ENCODE measurements at places on chromosomes 6 and 20.

GRCh38 chr6:33957892-33958525 is 154.2 kb upstream of the MLN start:
- DNase-seq = no peak

- no peak for DNase-seq
Measured at GRCh38 chr6:148027201-148027600, 315.4 kb upstream of the SASH1 start.

DNA sequence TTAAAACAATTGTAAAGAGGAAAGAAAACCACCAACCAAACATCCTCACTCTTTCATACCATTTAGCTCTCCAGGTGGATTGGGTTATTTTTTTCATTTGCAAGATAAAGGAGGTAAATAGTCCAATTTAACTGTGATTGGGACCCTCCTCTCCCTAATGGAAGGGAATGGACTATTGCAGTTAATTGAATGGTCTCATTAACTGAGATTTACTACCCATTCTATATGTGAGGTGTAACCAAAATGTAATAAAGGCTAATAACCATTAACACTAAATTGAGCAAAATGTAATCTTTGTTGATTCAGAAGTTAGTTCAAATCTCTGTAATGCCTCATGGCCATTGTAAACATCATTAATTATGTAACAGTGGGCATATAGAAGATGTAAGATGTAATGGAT is 105.0 kb downstream of the KLHL32 start:
- no peak for DNase-seq

DNA sequence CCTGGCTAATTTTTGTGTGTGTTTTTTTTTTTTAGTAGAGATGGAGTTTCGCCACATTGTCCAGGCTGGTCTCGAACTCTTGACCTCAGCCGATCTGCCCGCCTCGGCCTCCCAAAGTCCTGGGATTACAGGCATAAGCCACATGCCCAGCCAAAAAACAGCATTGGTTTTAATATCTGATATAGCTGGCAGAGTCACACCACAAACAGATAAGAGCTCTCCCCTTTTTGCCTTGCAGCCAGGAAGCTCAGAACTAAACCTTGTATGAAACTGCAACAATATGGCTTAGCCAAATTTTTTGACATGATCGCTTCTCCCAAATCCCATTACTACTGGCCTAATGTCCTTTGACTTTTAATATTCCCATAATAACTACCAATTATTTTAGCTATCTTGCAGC is 4.9 kb downstream of the ACOT8 start:
- DNase-seq = no peak

GRCh38 chr6:56814308-56814707 is 140.6 kb upstream of the BEND6 start:
- DNase-seq = no peak

GRCh38 chr6:83954371-83954770 is 79.2 kb upstream of the MRAP2 start:
- no peak for DNase-seq

- no peak for DNase-seq
Measured at GRCh38 chr6:46323966-46324622, 153.3 kb upstream of the ENPP5 start.

DNA sequence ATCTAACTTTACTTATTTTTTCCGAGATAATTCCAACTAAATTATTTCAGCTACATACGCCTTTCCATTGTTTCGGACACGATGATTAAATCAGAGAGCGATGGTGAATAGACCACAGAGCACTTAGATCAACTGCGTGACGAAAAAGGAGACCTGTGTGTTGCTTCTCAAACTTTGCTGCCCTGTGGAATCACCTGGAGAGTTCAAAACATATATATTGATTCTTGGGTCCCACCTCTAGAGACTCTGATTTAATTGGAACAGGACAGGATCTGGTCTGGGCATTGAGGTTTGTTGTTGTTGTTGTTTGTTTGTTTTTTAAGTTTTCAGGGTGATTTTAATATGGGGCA is 401 bp upstream of the TNFRSF21 start:
- DNase-seq = no peak

DNA sequence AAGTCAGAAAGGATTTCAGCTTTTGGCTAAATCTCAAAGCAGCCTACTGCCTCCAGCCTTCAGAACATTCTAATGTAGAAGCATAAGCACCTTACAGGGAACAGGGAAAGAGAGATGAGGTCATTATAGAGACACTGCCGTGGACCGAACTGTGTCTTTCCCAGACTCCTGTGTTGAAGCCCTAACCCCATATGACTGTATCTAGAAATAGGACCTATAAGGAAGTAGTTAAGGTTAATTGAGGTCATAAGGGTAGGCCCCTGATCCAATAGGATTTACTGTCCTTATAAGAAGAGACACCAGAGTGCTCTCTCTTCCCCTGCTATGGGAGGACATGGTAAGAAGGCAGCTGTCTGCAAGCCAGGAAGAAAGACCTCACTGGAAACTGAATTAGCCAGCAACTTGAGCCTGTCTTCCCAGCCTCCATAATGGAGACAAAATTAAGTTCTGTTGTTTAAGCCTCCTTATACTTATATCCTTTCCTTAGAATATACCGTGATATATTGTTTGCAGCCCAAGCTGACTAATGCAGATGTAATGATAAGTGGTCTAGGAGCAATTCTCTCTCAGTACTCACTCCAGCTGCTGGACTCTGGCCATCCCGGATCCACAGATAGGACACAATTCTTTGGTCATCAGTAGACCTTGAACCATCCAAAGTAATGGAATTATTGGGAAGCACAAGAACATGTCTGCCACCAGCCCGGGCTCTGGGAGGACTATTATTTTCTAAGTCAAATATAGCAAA is 71.4 kb downstream of the ALDH5A1 start:
- no peak for DNase-seq

DNA sequence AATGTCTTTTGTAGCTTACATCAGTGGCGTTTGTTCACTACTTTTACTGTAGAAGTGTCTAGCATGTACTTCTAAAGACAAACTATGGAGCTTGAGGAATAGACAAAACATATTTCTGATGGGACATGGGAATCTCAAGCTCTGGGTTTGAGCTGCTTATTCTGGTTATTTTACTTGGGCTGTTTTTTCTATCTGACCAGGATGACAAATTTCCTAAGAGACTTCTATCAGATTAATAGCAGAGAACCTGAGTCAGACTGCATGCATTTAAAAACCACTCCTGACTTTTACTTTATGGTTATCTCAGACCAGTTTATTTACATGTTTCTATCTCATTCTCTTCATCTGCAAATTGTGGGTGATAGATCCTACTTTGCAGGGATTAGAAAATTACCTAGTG is 1282.3 kb upstream of the GJE1 start:
- DNase-seq = no peak

DNA sequence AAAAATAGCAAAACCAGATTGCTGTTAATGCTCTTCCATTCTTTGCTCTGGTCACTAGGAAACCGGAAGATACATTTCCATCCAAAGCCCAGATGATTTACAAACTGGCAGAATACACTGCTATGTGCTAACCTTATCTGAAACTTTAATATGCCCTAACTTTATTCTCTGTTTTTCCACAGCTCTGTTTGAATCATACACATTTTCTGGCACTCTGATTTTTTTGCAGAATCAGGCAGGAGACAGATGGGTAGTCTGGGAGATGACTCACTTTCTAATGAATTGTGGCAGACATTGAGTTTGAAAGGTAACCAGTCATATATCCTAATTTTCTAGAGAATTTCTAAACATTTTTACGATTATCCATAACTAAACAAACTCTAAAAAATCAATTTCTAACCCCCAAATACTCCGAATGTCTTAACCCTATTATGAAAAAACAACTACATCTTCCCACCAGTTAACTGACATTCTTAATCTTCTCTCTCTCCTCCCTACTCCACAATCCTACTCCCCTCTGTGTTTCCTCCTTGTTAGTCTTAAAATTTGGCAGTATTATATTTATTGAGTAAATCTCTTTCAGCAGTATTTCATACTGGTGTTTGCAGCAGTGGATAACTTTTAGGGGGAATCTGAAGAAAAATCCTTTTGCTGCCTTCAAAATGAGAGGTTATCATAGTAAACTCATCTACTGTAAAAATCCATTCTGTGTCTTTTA is 63.5 kb downstream of the MAN1A1 start:
- no peak for DNase-seq

- DNase-seq = no peak
Measured at GRCh38 chr6:124795643-124796463, 166.4 kb upstream of the RNF217 start.

- no peak for DNase-seq
Measured at GRCh38 chr6:8268156-8268555, 165.8 kb upstream of the EEF1E1 start.

GRCh38 chr20:3923818-3924217 is 34.6 kb downstream of the PANK2 start:
- no peak for DNase-seq

DNA sequence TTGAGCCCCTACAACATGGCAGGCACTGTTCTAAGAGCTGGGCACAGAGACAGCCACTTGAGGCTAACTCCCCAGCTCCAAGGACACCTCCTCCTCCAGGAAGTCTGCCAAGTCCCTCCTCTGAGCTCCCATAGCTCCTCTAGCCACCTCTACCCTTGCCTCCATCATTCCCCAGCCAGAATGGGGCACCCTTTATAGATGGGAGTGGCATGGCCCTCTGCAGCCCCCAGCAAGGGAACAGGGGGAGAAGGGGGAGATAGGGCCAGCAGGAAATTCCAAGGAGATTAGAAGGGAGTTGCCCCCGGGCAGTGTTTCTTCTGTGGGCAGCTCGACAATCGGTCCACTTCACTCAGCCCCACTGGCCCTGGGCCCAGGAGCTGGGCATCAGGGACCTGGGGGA is 19.7 kb upstream of the TLDC2 start:
- DNase-seq = no peak

DNA sequence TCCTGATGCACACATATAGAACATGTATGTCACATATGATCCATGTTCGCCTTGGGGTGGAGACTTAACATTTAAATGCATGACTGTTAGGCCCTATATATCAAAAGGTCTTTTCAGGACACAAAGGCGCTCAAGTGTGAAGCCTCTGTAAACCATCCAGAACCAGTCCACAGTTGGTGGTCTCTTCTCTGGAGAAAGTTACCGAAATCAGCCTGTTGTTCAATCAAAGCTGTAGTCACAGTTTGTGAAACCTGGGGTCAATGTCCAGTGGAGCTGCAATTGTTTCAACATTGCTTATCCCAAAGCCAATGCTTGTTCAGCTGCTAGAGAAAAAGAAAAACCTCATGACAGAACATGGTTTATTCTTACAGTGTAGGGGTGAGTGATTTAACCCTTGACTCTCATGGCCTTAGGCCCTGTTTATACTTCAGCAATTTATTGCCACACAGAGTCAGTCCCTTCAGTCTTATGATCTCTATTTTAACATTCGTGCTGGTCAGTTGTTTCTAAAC is 193.6 kb upstream of the CST7 start:
- no peak for DNase-seq

DNA sequence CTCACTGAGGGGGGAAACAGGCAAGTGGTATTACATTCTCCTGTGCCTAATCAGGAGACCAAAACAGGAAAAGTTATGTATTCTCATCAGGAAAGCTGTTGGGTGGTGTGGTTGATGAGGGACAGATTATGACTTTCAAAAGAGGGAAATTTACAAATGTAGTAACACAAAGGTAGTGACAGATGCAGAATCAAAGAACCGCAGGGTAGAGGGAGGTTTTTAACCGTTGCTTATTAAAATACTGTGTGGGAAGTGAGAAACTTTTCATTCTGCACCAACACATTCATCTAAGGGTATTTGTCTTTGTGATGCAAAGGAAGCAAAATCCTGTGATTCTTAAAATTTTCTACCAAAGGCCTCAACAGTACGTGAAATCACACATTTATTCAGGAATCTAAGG is 288.2 kb upstream of the MAN1A1 start:
- DNase-seq = no peak

GRCh38 chr6:113564371-113565171 is 292.6 kb upstream of the MARCKS start:
- DNase-seq = no peak

DNA sequence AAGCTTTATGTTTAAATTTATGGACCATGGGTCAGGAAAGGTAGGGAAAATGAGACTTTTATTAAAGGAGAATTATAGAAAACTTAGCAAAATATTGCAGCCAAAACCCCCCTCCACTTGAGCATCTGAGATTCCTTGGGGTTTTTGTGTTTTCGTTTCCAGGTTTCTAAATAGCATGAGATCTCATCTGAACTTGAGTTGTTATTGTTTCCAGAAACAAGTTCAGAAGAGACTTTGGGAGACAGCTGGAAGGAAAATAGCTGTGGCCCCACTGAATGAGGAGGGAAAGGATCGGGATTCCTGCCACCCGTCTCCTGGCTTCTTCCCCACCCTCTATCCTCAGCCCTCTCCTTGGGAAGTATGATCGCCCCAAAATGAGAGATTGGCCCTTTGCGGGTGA is 75.5 kb downstream of the TBC1D7 start:
- DNase-seq = no peak

DNA sequence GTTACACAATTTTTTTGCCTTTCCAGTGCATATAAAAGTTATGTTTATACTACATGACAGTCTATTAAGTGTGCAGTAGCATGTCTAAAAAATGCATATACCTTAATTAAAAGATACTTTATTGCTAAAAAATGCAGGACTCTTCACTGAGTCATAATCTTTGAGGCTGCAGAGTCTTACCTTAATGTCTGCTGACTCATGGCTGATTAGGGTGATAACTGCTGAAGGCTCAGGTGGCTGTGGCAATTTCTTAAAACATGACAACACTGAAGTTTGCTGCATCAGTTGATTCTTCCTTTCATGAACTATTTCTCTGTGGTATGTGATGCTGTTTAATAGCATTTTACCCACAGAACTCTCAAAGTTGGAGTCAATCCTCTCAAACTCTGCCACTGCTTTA is 19.1 kb downstream of the ZSCAN23 start:
- no peak for DNase-seq

DNA sequence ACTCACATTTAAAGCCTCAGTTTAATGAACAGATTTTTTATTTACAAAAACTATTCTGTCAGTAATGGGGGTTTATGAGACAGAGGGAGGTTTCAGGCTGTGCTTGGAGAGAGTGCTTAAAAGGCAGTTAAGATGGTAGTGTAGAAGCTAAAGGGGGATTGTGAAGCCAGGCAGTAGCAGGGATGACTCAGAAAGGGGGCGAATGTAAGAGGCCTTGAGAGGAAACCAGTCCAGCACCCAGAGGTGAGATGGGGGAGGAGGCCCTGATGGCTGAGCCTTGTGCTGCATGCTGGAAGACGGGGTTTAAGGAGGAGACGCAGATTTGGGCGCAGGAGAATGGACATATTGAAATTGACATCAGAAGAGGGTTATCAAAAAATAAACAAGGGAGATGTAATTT is 6.6 kb upstream of the SERPINB9 start:
- DNase-seq = no peak

Measured in bone marrow (tissue), 2 donors.